Fibroblast of villous mesenchyme (primary cell): ENCODE measurements at places on chromosomes 6 and 20. TPM values are rescaled to one million over a fixed set of nuclear protein-coding genes. Genes with fewer than 3 reads are reported as not detected.

Gene DACT2
- total RNA-seq, result not detected in 2 replicates

- DNase-seq, result peak; percentile 63
These were observed 92.0 kb upstream of the PRDM1 start for GRCh38 chr6:105994118-105994590.

DNA sequence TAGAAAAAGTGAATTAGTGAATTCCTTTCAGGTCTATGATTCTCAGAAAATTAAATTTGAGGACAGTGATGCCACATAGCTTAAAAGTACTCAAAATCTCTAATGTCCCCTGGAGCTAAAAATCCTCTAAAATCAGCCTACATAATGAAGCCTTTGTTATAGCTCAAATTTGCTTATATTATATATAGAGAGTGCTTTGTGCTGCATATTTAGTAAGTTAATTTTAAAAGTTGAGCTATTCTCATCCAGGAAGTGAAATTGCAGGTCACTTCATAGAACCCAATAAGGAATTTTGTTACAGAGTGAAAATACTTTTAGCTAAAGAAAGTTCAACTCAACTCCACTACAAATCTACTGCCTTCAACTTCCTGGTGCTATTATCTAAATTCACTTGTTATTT, 507.5 kb upstream of the MAP3K7 start:
- no peak for DNase-seq

DNA sequence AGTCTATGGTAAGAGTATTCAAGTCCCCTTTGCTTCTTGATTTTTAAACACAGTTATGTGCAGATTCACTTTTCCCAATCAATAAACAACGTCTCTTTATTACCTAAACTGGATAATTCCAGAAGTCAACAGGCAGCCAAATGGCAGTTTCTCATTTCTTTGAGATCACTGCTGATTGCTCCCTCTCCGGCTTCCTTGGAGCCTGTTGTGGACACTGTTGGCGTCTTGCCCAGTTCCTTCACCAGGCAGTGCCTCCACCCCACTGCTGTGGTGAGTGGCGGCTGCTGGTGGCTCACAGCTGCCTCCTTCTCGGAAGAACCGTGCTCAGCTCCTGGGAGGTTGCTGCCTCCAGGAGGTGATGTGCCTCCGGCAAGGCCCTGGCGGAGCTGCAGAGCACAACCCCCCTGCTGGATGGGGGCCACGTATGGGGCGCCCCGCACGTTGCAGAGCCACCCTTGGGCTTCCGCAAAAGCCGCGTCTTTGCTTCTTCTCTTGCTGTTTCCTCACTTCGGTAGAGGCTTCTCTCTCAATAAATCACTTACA, 105.1 kb upstream of the CNKSR3 start:
- peak; percentile 84 for DNase-seq

DNA sequence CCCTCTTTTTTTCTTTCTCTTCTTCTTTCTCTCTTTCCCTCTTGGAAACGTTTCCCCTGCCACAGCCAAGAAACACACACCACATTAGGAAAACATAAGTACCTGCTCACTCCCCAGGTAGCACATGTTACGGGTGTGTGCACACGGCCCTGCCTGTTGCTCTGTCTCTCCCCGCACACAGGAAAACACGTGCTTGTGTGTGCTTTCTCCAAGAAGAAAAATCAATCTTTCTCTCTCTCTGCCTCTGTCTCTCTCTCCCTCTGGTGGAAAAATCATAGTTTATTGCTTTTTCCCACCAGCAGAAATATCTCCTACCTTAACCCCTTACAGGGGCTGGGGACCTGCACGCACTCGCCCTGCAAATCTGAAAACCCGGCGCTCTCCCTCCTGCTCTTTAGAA, 102.3 kb downstream of the EDN3 start:
- DNase-seq, result no peak

DNA sequence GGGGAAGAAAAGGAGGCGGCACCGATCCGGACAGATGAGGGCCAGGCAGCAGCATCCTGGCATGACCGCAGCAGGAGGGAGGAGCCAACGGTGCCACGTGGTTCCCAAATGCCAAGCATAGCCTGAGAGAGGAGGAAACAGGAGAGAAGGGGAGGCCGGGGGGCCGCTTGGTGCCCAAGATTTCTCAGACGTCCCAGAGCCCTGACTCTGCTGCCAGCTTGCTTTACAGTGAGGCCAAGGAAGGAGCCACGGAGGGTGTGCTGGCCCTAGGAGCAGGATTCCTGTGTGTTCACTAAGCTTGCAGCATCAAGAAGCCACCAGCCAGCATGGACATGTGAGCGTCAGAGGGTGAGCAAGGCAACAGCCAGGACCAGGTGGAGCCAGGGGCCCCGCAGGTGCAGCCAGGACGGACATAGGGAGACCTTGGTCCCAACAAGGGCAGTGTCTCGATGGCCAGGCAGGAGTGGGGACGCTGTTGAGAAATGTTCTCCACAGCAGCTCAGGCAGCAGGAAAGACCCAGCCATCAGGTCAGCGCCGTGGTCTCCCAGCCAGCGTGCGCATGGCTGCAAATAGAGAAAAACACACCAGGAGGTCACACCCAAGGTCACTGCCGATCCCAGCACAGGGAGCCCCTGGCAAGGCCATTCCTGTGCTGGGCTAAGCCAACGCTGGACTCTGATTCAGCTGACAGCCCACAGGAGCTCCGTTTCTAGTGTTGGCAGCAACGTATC, 143.7 kb downstream of the DLL1 start:
- DNase-seq, result no peak

- DNase-seq, result no peak
These were observed 161.3 kb downstream of the PHACTR3 start for GRCh38 chr20:59765599-59766177.

- DNase-seq, result no peak
These were observed 31.0 kb downstream of the SIRPA start for GRCh38 chr20:1926237-1926636.

Gene SOBP
- 1.3 and 1.9 TPM in 2 replicates for total RNA-seq

Gene KCNB1
- 0.32 TPM in 1 of 2 replicates, not detected in the other for total RNA-seq
